ENCODE measurements at places on chromosomes 4 and X.
A peak's percentile ranks its signal among the peaks of the same experiment; 100 is the strongest.

DNA sequence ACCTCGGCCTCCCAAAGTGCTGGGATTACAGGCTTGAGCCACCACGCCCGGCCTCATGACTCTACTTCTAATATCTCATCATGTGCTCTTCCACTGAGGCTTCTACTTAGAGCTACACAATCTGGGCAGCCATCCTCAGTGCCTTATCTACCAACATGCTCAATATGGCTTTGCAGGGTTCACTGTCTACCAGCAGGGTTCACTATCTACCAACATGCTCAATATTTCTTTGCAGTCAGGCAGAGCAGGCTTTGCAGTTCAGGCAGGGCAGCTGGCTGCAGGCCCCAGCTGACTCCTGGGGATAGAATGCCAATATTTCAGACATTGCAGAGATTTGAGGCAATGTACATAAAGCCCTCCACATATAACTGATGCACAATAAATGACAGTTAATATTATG is 47.5 kb downstream of the PKD2 start:
- DNase-seq = peak; percentile 27

DNA sequence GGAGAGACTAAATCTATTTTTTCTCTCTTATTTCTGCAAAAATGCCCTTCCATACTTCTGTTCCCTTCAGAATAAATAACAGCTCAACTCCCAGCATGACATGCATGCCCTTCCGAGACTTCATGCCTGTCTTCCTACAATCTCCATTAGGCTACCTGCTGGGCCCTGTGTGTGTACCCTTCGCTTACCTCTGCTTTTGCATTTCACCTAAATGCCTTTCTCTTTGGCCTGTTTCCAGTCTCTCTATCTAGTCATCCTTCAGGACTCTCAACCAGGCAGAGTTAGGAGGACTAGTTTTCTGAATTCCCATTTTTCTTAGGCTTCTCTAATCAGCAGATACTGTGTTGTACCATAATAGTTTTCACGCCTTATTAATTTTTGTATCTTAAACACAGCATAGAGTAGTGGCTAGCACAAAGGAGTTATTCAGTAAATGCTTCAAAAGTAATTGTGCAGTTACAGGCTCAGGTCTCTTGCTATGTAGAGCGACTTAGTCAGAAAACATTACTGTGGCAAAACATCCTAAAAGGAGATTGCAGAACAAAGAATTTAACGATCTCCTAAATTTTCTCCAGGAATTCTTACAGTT is 20.5 kb downstream of the SEPTIN11 start:
- no peak for DNase-seq

DNA sequence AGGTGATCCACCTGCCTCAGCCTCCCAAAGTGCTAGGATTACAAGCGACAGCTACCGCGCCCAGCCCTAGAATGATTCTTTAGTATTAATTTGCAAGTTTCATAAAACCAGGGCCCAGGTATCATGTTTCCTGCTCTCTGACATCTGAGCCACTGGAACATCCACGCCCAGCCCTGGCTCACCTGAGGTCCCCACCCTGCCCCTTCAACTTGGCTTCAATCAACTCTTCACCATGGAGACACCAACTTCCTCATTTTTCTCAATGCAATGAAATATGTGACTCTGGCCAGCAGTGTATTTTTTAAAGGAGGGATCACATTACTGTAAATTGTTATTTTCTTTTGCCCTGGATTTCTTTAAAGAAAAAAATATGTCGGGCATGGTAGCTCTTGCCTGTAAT is 3.9 kb downstream of the PRSS12 start:
- no peak for DNase-seq

- DNase-seq = no peak
Observed at GRCh38 chr4:41932988-41933387, 2.2 kb upstream of the TMEM33 start.

DNA sequence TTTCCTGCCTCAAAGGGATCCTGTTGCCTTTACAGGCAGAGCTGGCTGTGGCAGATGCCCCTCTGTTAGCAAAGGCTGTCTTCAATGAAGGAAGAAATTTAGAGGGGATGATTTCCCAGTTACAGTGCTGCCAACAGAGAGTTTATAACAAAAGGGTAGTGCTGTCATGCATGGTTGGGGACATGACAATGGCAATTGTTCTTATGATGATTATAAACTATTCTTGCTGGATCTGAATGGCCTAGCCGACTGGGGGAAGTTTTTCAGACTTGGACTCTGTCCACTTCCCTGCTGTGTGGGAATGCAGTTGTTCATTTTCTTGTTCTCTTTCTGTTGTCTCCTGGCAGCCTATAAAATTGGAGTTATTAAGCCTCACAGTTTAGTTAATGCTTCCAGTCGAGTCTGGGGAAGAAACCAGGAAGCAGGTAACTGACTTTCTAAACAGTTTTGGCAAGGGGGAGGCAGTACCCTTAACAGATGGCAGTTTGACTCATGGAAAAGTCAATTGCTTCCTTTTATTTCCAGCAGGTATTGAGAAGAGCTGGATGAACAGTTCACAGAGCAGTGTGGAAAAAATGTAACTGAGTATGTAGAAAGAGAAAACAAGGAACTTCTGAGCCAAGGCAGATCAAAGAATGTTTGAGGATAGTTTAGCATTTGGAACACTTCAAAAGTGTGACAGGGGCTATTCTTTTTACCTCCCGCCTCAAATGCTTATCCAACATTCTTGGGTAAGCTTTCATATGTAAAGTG is 582.6 kb downstream of the RAPGEF2 start:
- no peak for DNase-seq

- no peak for DNase-seq
Observed at GRCh38 chrX:135330706-135331105, 21.4 kb downstream of the ETDC start.

DNA sequence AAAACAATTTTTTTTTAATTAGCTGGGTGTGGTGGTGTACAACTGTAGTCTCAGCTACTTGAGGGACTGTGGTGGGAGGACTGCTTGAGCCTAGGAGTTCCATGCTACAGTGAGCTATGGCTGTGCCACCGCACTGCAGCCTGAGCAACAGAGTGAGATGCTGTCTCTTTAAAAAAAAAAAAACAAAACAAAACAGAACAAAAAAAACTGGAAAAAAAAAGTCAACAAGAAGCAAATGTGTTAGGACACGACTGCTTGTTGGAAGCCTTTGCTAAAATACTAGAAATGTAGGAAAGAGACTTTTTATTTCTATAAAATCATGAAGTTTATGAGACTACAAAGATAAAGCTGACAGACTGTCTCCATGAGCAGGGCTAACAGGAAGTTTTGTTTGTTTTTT is 87.2 kb downstream of the SH3RF1 start:
- DNase-seq = no peak

DNA sequence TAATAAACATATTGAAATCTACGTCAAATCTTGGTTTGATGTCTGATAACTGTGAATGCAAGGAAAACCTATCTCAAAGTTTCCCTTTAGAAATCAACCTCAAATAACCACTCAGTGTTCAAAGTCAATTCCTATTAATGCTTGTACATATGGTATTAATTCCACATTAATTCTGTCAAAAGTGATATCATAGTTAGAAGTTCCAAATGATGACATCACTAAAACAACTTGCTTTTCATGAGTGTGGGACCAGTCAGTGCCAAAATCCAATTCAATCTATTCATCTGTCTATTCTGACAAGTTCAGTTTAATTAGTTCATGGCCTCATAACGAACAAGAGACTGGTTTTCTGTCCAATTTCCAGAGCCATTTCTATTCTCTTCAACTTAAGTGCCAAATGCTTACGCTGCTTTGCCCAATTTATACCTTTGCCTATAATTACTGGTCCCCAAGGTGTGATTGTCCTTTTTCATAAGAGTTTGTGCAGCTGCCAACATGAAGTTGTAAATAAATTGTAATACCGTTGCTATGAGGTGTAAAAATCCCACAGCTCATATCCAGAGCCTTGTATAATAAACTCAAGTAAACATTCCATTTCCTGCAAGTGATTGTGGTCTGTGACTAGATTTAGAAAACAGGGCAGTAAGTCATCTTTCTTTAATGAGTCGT is 476.2 kb downstream of the RAB28 start:
- DNase-seq = no peak

DNA sequence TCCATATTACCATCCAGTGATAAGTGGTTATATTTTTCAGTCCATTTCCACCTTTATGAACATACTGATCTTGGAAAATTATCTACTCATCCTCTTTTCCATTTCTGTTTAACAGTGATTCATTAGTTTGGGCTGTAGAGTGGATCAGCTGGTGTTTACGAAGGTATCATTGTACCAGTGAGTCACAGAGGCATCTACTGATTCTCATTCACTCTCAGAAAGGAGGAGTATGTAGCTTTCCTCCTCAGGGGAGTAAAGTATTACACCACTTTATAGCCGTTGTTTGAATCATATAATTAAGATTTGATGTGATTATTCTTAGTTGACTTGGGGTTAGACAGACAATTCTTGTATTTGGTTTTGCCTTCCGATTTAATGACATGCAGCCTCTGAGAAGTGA is 74.7 kb downstream of the GALNT7 start:
- peak; percentile 72 for DNase-seq

GRCh38 chr4:100086766-100087431 is 103.4 kb downstream of the DDIT4L start:
- DNase-seq = no peak

- no peak for DNase-seq
Observed at GRCh38 chrX:39168609-39169008, 367.4 kb downstream of the MID1IP1 start.

GRCh38 chr4:169615467-169616106 is 3.2 kb upstream of the NEK1 start:
- DNase-seq = no peak
